ENCODE measurements at places on chromosomes 13 and 19.

- DNase-seq = no peak
These were observed at the start of gene CERS4 for GRCh38 chr19:8208922-8209461. Gene CERS4, plus strand, starts transcription at chr19:8209370. Its CDS starts 41,707 bp downstream, at chr19:8251077.

DNA sequence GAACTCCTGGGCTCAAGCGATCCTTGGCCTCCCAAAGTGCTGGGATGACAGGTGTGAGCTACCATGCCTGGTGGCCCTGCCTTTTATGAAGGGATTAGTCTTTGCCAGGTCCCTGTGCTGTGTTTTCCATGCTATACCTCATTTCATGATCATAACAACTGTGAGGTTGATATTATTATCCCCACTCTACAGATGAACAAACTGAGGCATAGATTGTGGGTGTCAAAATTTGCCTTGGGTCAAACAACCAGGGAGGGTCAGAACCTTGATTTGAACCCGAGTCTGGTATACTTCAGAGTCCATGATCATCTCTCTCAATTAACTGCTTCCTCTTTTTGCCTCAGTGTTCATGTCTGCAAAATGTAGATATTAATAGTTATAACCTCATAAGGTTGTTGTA, 6.9 kb downstream of the PINLYP start:
- no peak for DNase-seq

DNA sequence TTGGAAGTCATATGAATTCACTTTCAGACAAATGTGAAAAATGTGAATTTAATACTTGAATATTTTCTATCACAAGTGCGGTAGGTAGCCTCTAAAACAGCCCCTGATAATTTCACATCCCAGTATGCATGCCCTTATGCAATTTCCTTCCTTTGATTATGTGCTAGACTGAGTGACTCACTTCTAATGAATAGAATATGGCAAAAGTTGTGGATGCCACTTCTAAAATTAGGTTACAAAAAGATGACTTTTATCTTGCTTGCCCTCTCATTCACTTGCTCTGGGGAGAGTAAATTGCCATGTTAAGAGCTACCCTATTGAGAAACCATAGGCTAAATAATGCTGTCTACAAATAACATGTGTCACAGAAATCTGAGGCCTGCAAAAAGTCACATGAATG, 402.5 kb upstream of the PCDH9 start:
- no peak for DNase-seq

DNA sequence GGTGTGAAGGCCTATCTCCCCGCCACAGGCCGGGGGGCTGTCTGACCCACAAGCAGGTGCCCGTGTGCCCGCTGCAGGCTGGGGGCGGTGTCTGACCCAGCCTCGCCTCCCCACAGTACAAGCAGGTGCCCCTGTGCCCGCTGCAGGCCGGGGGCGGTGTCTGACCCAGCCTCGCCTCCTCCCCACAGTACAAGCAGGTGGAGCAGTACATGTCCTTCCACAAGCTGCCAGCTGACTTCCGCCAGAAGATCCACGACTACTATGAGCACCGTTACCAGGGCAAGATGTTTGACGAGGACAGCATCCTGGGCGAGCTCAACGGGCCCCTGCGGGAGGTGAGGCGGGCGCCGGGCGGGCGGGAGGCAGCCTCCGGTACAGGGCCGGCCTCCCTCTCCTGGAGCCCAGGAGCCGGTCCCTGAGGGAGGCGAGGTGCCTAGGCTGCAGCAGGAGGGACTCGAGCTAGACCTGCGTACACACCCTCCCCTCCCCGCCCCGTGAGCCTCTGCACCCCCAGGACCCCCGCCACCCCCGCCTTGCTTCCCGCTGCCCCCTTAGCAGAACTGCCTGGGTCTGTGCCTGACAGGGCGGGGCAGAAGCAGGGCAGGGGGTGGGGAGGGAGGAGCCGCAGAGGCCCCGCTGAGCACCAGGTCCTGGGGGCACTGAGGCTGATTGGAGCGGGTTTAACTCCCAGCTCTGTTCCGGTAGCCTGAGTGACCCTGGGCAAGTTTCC, 20.6 kb downstream of the HCN2 start:
- no peak for DNase-seq

DNA sequence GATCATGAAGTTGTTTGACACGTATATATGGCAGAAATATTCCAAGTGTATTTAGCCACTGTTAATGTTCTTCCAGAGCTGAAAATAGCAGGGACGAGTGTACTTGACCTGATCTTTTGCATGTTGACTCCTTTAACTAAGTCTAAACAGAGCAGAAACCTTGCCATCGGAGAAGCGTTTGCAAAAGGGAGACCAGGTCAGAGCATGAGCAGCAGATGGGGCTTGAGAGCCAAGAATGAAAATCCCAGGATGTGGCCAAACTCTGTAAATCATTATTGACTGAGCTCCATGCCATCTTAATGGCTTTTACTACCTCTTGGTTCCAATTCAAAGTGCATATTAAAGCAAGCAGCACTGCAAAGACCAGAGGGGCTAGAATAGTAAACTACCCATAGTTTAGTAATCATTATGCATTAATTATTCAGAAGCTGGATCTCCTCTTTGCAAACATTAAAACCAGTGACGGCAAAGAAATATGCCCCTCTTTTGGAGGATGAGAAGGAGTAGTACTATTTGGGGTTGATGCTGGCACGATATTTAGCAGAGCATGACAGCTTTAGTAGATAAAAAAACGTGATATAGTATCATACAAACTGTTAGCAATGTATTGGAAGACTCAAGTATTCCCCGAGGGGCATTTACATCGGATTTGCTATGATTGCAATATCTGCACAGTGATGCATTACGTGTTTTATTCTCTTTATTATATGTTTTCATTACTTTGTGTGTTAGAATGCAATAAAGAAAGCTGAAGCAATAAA, 55.7 kb downstream of the FAM216B start:
- DNase-seq = peak; percentile 22

- no peak for DNase-seq
These were observed 172.6 kb downstream of the NUFIP1 start for GRCh38 chr13:44816701-44817100.
